Left forelimb (tissue), 1 donor: ENCODE measurements at places on chromosomes 11 and 22.

DNA sequence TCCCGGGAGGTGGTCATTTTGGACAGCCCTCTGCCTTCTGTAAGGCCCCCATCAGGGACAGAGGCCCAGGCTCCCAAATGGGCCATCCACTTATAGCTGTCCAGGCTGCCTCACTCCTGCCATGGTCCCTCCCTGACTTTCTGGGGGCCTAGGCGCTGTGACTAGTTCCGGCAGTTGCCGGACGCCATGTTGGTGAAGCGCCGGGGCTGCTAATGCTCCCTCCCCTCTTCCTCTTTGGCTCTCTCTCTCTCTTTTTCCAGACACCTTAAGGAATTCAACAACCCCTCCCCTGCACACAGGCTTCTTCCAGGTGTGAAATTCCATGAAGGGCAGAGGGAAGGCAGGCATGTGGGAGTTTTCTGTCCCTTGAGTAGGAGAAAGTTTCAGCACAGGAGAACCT is 445.6 kb downstream of the SOX6 start:
- no peak for DNase-seq

DNA sequence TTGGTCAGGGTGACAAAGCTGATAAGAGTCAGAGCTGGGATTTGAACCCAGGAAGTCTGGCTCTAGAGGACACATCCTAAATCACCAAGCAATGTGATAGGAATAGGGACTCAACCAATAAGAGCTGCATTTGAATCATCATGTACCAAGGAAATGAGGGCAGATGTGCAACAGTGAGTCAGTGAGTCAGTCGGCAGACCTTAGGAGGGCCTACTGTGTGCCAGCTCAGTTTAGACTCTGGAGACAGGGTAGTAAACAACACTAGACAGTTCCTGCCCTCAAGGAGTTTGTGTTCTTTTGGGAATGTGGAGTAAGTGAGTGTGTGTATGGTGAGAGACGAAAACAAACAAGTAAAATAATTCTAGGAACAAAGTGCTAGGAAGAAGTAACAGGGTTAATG is 11.2 kb downstream of the IL10RA start:
- DNase-seq, result no peak

DNA sequence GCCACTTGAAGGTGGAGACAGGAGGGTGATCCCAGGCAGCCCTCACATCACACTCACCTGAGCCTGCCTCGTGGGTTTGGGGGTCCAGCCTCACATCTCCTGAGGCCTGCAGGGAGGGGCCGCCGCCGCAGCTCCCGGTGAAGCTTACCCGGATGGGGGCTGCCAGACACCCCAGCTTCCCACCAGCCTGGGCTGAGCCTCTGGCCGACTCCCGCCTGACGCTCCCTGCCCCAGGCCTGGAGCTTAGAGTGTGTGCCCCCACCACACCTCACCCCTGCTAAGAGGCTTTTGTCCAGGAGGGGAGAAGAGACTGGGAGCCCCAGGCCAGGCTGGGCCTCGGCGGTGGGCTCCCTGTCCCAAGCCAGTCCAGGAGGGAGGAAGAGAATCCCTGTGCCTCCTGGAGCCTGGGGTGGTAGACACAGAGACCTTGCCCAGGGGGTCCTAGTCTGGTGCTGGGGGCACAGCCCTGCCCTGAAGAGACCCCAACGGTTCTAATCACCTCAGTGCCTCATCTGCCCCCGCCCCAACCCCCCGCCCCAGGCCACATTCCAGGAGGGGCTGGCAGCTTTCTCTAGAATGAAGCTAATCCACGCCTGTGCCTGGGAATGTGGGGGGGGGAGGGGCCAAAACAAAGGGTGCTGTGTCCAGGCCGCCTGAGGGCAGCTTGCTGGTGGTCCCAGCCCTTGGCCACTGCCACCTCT is at the start of gene SLC16A8:
Gene SLC16A8 (minus strand): TSS at position 254 of the 701 bp plus-strand sequence. CDS start 1,311 bp downstream, outside the sequence.
- no peak for DNase-seq

DNA sequence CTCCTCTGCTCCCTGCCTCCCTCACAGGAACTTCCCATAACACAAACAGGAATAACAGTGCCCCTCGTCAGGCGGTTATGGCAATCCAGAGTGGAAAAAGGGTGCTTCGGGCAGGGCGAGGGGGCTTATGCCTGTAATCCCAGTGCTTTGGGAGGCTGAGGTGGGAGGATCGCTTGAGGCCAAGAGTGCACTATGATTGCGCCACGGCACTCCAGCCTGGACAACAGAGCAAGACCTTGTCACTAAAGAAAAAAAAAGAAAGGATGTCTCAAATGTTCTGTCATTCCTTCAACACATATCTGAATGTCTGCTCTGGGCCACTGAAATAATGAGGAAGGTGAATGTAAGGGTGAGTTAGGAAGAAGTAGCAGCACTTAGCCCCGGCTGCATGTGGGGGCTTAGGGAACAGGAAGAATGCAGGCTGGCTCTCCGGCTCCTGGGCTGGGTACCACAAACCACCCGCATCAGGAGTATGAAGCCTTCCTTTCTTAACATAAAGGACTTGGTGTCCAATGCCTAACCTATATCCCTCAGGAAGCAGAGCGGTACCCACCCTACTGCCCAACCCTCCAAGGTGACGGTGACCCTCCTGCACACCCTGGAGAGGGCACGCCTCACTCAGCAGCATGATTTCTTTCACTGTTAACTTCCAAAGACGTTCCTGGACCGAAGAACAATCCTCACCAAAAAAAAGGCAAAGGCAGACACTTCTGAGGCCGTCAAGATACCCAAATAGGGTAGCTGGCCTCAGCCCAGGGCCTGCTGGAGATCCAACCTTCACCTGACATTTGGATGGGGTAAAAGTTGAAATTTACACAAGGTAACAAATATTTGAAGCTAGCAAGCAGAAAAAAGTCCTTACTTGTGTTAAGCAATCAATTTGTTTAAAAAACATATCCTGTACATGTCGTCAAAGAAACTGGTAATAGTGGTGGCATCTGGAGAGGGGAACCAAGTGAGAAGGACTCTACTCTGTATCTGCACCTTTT is 3.8 kb downstream of the CPT1A start:
- no peak for DNase-seq

DNA sequence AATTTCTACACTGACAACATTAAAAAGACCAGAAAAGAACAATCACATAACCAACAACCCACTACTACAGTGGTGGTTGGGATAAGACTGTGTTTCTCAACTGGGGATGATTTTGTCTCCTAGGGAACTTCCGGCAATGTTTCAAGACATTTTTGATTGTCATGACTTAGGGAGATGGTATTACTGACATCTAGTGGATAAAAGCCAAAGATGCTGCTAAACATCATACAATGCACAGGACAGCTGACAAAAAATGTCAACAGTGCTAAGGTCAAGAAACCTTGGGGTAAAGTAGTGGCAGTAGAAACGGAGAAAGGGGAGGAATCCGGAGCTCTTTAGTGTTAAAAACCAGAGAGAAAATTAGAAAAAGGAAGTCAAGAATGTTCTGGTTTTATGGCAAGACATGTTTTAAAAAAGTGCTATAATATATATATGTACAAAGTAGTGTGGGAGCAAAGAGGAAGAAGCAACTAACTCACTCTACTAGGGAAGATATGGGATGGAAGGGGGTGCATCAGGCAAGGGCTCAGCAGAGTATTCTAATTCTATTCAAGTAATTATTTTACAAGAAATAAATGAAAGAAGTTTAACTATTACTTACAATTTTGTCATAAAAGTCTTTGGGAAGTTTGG is 37.2 kb downstream of the CKAP5 start:
- no peak for DNase-seq

DNA sequence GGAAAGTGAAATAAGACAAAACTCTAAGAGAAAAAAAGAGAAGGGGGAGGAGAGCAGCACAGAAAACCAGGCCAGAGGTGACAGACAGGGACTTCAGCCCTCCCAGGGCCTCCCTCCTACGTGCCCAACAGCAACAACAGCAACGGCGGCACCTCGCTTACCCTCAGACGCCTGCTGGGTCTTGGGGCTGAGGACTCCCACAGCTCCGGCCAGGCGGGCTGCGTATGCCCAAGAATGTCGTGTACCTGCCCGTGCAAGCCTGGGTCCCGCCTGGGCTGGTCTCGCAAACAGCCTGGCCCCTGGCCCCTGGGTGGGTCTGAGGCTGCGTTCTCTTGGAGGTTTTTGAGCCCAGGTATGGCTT is 30.5 kb downstream of the ARAP1 start:
- DNase-seq, result no peak

- no peak for DNase-seq
Measured at GRCh38 chr11:8086571-8086970, 5.6 kb downstream of the TUB start.

GRCh38 chr11:114158421-114158820 is 98.9 kb downstream of the ZBTB16 start:
- no peak for DNase-seq
